ENCODE measurements at places on chromosomes 7 and 10.

DNA sequence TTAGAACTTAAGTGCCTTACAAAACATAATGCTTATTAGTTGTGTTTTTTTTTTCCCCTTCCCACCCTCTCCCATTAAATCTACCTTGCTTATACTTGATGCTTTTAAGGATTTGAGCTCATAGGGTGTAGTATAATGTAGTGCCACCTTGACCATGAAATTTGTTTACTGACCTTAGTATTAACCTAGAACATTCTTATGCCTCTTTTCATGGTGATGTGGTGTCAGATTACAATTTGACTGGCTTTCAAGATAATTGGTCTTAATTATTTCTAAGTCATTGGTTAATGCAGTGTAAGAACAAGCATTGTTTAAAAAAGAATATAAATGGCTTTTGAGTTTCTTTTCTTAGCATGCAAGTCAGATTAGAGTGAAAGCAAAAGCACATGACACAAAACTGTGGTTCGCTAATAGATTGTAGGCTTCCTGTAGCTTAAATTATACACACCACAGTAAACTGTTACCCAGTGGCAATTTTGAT is 61.8 kb downstream of the ADD3 start:
- DNase-seq = no peak

- no peak for DNase-seq
Measured at GRCh38 chr10:133325440-133326222, 11.1 kb downstream of the CALY start.

- DNase-seq = no peak
Measured at GRCh38 chr7:32142649-32143048, 72.4 kb upstream of the PDE1C start.

DNA sequence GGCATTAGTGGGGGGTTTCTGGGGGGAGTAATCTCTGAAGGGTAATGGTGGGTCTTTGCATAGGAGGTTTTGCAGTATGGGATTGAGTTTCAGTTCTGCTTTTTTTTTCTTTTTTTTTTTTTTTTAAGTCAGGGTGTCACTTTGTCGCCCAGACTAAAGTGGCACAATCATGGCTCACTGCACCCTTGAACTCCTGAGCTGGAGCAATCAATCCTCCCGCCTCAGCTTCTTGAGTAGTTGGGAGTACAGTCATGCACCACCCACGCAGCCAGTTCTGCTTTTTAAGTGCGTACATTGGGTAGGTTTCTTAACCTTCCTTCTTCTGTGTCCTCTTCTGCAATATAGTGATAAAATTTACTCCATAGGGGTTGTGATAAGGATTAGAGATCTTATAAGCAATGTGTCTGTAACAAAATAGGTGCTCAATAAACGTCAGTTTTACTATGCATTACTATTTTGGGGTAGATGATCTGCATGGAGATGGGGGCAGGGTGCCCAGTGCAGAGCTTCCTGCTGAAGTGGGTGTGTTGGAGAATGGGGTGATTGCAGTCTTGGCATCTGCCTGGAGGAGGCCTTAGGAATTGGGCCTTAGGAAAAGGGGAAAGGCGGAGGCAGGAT is 9.6 kb downstream of the KAZALD1 start:
- no peak for DNase-seq

GRCh38 chr7:1920266-1920681 is 250.2 kb downstream of the ELFN1 start:
- no peak for DNase-seq

All from anterior cingulate cortex (tissue), 58 donors.